Body of pancreas (tissue), 4 donors: ENCODE measurements at places on chromosomes 12 and 14. TPM values are rescaled to one million over a fixed set of nuclear protein-coding genes. Genes with fewer than 3 reads are reported as not detected.
A peak's percentile ranks its signal among the peaks of the same experiment; 100 is the strongest.

Gene AMDHD1
- 4.6 TPM for total RNA-seq

Gene GPRC5D
- total RNA-seq = not detected

Gene KRT72
- total RNA-seq = not detected

Gene KRT6A
- not detected for total RNA-seq

Gene RTL1
- 0.26 TPM for total RNA-seq

Gene STYX
- total RNA-seq = 11.4 TPM

Gene LRP6
- 23.1 TPM for total RNA-seq

Gene SLC6A15
- total RNA-seq = not detected

Gene CLEC4C
- total RNA-seq = not detected

DNA sequence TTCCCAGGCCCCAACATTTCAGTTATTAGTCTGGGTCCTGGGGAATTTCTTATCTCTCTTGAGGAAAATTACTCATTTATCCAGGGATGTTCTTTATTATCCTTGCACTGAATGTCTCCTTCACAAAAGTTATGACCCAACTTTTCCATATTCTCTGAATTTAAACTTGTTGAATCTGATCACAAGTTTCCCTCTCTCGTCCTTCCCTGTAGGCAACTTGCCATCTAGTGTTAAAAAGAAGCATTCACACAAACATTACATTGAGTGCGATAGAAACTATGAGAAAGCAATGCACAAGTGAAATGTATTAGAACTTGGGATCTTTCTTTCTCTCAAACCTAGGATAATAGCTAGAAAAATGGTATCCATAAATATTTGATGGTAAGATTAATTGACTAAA lies 608.4 kb downstream of the FSCB start:
- DNase-seq = no peak

GRCh38 chr12:110345963-110346362 lies 57.5 kb downstream of the ANAPC7 start:
- DNase-seq = no peak

- DNase-seq = peak; percentile 84
These were observed 38.4 kb downstream of the ACACB start for GRCh38 chr12:109154451-109155438.

GRCh38 chr12:19895246-19896020 lies 456.1 kb downstream of the AEBP2 start:
- no peak for DNase-seq

DNA sequence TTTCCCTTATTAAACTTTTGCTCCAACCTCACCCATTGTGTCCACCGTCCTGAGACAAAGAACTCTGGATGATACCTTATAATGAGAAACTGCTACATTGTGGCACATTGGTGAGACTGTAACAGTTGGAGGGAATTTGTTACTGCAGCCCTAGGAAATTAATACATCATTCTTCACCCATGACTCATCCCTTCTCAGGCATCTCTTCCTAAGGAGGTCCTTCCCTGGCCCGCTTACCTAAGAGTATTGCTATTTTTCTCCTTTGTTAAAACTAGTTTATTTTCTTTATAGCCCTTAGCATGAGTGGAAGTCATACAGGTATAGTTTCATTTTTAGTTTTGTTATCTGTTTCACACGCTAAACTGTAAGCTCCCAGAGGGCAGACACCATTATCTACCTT lies 87.1 kb downstream of the TMEM260 start:
- DNase-seq = no peak

GRCh38 chr12:46449856-46450255 lies 77.3 kb upstream of the SLC38A2 start:
- DNase-seq = no peak

DNA sequence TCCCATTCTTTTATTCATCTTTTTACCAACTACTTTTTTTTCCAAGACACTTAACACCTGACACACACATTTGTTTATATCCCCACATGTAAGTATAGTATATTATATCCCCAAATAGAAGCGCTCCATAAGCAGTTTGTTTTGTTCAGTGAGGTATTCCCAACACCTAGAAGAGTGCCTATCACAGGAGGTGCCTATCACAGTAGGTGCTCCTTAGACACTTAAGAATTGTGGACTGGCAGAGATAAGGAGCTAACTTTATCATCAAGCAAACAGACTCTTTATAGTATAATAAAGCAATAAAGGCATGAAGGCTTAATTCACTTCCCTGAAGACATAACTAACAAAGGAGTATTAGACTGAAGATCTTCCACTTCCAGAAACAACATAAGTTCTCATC lies 29.1 kb downstream of the OSBPL8 start:
- no peak for DNase-seq

GRCh38 chr12:8899830-8900229 lies 14.5 kb upstream of the PHC1 start:
- no peak for DNase-seq

GRCh38 chr14:87386524-87386923 lies 606.5 kb downstream of the GALC start:
- no peak for DNase-seq

- no peak for DNase-seq
These were observed at the start of gene LRRC74A for GRCh38 chr14:76826122-76826521. TSS of gene LRRC74A (plus strand) at chr14:76826408. CDS start at chr14:76826698, 290 bp downstream.

DNA sequence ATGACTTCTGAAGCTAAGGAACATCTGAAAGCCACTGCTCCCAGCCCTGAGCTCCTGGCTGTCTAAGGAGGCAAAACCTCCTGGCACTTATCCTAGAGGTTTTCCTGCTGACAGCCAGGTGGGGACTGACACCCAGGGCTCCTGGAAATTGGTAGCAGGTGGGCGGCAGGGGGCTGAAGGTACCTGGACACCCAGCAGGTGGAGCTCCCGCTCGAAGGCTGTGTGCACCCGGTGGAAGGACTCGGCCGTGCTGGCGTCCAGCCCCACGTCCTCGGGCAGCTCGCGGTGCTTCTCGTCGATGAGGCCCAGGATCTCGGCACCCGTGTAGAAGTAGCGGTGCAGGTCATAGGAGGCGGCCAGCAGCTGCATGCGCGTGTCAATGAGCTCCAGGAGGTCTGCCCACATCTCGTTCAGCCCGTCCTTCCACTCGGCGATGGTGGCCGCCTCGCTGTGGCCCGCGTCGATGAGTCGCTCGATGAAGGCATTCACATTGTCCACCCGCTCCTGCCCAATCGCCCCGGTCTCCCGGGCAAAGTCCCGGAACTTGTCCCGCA lies 68.2 kb downstream of the PLEKHG3 start:
- DNase-seq = no peak

GRCh38 chr12:13940335-13940865 lies 41.0 kb downstream of the GRIN2B start:
- DNase-seq = peak; percentile 56

- DNase-seq = no peak
These were observed 20.7 kb upstream of the SDR39U1 start for GRCh38 chr14:24463017-24463883.

GRCh38 chr14:75531660-75532317 lies 9.5 kb downstream of the BATF start:
- DNase-seq = no peak

DNA sequence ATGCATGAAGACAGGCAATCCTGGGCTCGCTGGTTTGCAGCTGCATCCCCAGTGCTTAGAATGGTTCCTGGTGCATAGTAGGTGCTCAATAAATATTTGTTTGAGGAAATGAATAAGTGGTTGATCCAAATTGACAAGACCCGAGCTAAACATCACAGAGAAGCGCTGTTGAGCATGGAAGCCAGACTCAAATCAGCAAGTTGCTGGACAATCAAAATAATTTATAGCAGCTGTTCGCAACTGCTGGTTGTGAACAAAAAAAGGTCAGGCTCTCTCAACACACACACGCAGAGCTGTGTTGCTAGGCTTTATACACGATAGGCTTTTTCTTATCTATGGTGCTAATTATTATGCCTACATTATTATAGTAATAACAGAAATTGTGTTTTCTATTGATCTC lies 190.2 kb downstream of the TBX5 start:
- no peak for DNase-seq

DNA sequence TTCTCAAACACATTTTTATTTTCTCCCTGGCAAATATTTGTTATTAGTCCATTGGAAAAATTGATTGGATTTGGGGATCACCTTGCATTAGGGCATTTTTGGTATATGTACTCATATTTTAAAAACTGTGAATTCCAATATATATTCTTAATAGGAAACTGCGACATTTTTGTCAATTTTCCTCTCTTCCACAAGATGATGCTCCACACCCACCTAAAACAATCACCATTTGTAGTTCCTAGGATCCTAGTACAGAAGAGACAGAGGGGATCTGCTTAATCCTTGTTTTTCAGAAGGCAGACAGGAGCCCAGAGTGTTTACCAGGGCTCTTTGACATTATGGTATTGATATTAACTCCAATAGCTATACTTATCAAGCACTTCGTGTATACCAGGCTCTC lies 22.8 kb upstream of the OASL start:
- no peak for DNase-seq

GRCh38 chr14:58992935-58993334 lies 195.5 kb upstream of the DAAM1 start:
- no peak for DNase-seq

DNA sequence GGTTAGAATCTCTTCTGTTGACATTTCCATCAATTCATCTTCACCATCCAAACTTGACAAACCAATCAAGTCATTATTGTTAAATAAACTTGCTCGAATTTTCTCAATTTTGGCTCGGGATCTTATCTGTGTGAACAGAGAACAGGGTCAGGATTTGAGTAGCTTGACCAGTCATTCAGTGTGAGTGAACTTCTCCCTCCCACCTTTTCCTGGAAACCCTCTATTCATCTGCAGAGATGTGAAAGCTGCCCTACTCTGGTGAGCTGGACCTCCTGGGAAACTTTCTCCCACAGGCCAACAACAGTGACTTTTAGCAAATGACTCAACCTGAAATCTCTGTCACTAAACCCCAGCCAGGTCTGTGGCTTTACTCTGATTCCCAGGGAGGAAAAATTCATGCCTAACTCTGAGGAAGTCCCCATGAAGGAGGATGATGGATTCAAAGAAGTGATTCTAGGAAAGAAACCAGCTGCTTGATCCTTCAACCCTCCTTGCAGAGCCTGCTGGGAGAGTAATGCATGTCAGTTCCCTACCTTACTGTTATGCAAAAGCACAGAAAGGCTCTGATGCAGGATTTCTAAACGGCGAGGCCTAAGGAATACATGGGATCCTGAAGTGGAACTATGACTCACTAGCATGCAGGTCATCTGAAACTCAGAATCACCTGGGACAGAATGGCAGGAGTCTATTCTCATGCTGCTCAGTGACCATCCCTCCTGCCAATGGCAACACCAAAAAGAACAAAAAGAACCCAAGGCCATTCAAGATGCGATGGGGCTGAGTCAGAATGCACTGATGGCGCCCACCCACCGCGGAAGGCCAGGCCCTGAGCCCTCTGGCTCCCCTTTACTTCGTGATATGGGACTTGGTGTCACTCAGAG lies 58.0 kb downstream of the TRAFD1 start:
- DNase-seq = no peak

DNA sequence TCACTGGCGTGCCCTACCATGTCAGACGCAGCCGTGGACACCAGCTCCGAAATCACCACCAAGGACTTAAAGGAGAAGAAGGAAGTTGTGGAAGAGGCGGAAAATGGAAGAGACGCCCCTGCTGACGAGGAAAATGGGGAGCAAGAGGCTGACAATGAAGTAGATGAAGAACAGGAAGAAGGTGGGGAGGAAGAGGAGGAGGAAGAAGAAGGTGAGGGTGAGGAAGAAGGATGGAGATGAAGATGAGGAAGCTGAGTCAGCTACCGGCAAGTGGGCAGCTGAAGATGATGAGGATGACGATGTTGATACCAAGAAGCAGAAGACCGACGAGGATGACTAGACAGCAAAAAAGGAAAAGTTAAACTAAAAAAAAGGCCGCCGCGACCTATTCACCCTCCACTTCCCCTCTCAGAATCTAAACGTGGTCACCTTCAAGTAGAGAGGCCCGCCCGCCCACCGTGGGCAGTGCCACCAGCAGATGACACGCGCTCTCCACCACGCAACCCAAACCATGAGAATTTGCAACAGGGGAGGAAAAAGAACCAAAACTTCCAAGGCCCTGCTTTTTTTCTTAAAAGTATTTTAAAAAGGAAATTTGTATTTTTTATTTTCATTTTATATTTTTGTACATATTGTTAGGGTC lies 13.2 kb downstream of the TRIP11 start:
- no peak for DNase-seq

DNA sequence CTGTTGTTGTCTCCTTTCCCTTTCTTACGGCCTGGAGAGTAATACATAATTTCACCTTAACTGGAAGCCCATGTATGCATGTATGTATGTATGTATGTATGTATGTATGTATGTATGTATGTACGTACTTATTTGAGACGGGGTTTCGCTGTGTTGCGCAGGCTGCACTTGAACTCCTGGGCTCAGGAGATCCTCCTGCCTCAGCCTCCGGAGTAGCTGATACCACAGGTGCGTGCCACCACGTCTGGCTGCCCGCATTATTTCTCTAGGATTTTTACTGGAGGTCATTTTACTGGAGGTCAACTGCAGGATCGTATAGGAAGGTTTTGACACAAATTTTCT lies 644 bp upstream of the OS9 start:
- peak; percentile 26 for DNase-seq

GRCh38 chr12:92927055-92927435 lies 2.0 kb downstream of the EEA1 start:
- DNase-seq = no peak

- DNase-seq = no peak
These were observed 235.8 kb upstream of the TMTC1 start for GRCh38 chr12:30019366-30020140.

DNA sequence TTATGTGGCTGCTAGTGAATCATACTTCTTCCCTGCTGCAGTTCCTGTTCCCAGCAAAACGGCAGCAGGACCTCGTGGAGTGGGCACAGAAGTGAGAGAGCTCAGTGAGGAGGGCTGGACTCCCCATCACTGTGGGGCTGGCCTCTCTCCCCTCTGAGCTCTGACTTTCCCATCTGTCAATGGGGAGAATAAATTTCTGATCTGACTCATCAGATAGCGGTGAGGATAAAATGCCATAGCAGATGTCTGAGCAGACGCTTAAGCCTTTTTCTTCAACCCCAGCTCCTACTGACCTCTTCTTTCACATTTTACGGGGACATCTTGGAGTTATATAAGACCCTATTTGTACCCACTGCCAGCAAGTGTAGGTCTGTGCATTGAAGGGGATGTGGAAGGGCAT lies 116.6 kb downstream of the CRACR2A start:
- no peak for DNase-seq

DNA sequence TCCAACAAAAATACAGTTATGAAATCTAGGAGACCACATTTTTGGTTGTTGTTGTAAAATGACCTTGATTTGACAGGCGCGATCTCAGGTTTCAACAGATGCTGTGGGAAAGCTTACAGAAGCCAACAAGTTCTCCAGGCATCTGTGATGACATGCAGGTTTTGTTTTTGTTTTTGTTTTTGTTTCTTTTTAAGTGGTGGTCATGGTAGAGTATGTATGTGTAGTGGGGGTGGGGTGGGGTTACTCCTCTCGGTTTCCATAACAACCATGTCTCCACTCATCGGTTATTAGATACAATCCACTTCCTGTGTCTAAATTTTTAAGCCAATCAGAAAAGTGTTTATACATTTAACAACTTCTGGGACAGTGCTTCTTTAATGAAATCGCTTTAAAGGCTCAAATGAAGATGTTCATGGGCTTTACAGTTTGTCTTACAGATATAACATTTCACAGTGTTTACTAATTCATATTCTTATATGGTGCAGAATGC lies 199.9 kb upstream of the FOXN3 start:
- no peak for DNase-seq

- DNase-seq = no peak
These were observed 246.9 kb upstream of the TMEM132C start for GRCh38 chr12:128019996-128020544.

- no peak for DNase-seq
These were observed 133.5 kb upstream of the TMCC3 start for GRCh38 chr12:94783862-94784261.
